ENCODE measurements at places on chromosomes 4 and X.

DNA sequence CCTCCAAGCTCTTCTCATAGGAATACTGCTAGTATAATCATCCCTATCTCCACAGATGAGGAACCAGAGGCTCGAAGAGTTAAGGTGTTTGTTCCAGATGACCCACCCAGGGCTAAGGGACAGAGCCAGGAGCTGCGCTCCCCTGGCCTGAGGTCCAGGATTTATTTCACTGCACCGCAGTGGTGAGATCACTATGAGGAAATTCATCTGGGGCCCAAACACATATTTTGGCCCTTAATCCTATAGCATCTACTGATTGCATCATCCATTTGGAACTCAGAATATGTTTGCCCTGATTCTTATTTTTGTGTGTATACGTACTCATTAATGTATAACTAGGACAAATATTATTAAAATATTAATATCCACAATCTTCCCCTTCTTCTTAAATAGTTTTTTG lies 100.1 kb upstream of the RBPJ start:
- H3K27me3 ChIP-seq: no peaks in the 10 kb centered on the region
- no peak overlapping the region for H3K27ac ChIP-seq
- H3K4me3 ChIP-seq: no peak overlapping the region
- H3K36me3 ChIP-seq: no peaks in the 10 kb centered on the region

- peaks cover 91% of the 10 kb centered on the region for H3K27me3 ChIP-seq
- H3K36me3 ChIP-seq: no peaks in the 10 kb centered on the region
- no peaks in the 10 kb centered on the region for H3K4me1 ChIP-seq
- no peak overlapping the region for H3K4me3 ChIP-seq
These were observed 110.2 kb downstream of the CPZ start for GRCh38 chr4:8702516-8703400.

DNA sequence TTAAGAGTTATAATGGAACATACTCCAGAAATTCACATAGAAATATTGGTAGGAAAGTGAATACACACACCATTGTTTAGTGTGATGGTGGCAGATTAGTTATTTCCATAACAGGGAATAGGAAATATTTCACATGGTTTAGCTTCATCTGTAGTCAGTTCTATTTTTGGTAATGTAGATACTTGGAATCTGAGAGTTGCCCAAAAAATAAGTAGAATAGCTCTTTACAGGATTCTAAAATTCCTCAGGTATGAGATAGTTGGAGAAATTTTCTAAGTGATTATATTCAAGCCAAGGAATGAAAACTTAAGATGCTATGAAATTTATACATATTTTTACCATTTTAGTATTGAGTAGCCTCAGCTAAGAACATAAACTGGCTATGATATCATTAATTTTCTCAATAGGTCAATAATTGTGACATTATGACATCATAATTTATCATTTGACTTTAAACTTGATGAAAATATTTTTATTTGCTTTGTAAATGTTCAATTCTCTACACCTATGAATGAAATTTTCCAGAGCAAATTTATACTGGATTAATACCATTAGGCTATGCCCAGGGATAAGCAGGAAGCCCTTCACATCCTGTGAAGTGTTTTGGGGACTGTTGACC lies 35.8 kb downstream of the CPEB2 start:
- no peaks in the 10 kb centered on the region for H3K27me3 ChIP-seq
- peaks cover 20% of the 10 kb centered on the region for H3K4me1 ChIP-seq
- H3K4me3 ChIP-seq: no peak overlapping the region
- no peak for DNase-seq

- H3K4me1 ChIP-seq: peaks cover 6% of the 10 kb centered on the region
- no peaks in the 10 kb centered on the region for H3K27me3 ChIP-seq
- peaks cover 19% of the 10 kb centered on the region for H3K36me3 ChIP-seq
- DNase-seq: no peak
- peak overlapping the region; percentile 81 for H3K4me3 ChIP-seq
These were observed 2.0 kb downstream of the PGK1 start for GRCh38 chrX:78105944-78106650.

GRCh38 chr4:66855956-66856355 lies 689.3 kb downstream of the CENPC start:
- DNase-seq: no peak
- no peak overlapping the region for H3K4me3 ChIP-seq
- H3K27ac ChIP-seq: no peak overlapping the region
- H3K36me3 ChIP-seq: no peaks in the 10 kb centered on the region
- H3K4me1 ChIP-seq: no peaks in the 10 kb centered on the region
- H3K27me3 ChIP-seq: no peaks in the 10 kb centered on the region

DNA sequence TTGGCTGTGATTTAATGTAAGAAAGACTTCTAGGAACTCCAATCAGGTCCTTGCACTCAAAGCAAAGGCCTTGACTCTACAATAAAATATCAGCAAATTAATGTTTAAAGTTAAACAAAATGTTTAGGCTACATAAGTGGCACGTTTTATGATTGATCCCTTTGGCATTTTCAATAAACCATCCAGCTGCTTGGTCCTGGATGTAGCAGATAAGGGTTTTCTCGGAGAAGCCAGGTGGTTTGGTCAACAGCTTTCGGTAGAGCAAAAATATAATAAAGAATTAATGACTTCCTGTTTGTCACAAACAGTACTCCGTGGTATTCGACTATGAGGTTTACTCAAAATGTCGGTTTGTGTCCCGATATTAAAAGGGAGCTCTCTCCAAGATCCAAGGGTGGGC lies 95.8 kb downstream of the GEMIN8 start:
- no peaks in the 10 kb centered on the region for H3K36me3 ChIP-seq
- no peak overlapping the region for H3K27ac ChIP-seq
- H3K4me1 ChIP-seq: no peaks in the 10 kb centered on the region
- DNase-seq: no peak

DNA sequence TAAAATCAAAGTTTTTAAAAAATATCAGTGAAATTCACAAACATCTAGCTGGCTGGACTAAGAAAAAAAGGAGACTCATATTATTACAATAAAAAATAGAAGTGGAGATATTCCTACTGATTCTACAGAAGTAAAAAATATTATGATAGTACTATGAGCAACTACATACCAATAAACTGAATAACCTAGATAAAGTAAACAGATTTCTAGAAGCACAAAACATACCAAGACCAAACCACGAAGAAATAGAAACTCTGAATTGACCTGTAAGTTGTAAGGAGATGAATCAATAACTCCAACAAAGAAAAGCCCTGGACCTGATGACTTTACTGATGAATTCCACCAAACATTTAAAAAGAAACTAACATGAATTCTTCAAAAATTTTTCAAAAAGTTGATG lies 867.3 kb downstream of the PCDH18 start:
- no peaks in the 10 kb centered on the region for H3K36me3 ChIP-seq
- no peaks in the 10 kb centered on the region for H3K4me1 ChIP-seq
- no peaks in the 10 kb centered on the region for H3K27me3 ChIP-seq
- H3K4me3 ChIP-seq: no peak overlapping the region
- no peak overlapping the region for H3K27ac ChIP-seq

DNA sequence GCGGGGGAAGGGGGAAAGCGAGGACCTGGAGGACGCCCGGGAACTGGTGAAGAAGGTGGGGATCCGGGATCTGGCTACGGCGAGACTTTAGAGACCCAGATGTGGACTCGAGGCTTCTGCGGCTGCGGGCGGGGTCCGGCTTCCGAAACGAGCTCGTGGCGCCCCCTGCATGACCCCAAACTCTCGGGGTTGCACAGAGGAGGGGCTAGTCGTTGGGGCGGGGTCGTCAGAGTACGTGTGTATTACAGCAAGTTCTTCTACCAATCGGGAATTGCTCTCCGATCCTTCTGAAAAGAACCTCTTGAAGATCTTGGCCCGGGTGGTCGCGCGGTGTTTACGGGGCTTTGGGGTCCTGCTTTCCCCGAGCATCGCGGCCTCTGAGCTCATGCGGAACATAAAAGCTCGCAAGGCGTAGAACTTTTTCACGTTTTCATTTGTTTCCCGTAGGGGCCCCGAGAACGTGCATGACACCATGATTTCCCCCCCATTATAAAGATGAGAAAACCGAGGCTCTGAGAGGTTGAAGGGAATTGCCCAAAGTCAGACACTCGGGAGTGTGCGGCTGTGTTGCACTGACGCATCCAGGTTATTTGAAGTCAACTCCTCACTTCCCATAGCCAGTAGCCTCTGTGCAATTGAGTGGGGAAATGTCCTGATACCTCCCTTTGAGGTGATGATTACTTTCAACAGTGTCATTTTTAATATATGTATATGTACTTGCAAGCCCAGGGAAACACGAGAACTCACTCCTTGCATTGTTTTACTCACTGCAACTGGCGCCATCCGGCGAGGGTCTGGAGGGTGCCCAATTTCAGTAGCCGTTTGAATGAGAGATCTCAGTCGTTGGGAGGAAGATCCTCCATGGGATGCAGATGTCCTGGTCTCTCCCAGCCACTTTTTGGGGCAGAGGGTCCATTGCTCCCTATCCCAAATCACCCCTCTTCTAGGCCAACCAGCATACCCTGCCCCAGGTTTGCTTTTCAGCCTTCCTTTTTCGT lies at the start of gene BEND4:
Gene BEND4, minus strand, starts transcription at position 149 of the 998 bp plus-strand sequence. CDS start 512 bp downstream, outside the sequence.
- H3K27me3 ChIP-seq: peaks cover 92% of the 10 kb centered on the region
- H3K4me3 ChIP-seq: peak within 1 kb of the TSS; percentile 50
- peaks cover 12% of the 10 kb centered on the region for H3K4me1 ChIP-seq
- no peak within 1 kb of the TSS for H3K27ac ChIP-seq

DNA sequence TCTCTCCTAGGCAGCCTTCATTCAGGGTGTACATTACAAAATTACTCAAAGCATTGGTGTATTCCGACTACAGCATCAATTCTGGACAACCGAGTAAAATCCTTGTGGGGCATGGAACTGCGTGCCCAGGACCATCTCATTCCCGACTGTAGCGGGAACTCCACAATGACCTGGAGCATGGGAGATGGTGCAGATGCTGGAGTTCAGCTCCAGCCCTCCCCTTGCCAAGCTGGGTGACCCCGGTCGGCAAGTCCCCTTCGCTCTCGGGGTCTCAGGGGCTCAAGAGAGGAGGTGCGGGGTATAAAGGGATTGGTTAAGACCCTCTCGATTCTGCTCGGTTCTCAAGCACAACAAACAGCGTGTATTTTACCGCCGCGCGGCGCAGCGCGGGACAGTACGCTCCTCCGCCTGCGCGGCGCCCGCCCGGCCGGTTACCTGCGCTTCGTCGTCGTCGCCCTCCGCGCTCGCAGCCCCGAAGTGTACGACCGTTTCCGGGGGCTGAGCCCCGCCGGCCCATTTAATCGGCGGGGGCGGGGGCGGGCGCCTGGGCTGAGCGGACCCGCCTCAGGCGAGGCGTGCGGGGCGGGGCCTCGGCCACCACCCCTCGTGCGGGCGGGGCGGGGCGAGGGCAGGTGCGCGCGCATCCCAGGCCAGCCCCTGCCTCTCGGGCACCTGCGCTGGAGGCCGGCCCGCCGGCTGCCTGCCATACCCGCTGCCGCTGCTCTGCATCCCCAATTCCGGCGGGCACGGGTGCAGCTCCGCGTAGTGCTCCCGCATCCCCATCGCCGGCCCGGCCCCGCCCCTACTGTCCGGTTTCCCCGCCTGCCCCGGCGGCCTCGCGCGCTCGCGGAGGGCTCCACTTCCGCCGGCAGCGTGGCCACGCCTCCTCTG lies at the start of gene G6PD:
Gene G6PD, minus strand, starts transcription at position 493 of the 891 bp plus-strand sequence. CDS start 691 bp downstream, outside the sequence.
- peak; percentile 75 for DNase-seq
- peaks cover 9% of the 10 kb centered on the region for H3K36me3 ChIP-seq
- H3K27ac ChIP-seq: peak within 1 kb of the TSS; percentile 95
- no peaks in the 10 kb centered on the region for H3K27me3 ChIP-seq

All from A673 (cell line).